ENCODE measurements at places on chromosomes 4 and X. TPM values are rescaled to one million over a fixed set of nuclear protein-coding genes. Genes with fewer than 3 reads are reported as not detected.

ARL13A gene
- not detected for total RNA-seq

GRCh38 chr4:37978248-37978924, 18.2 kb downstream of the PTTG2 start:
- peak; percentile 66 for DNase-seq

DNA sequence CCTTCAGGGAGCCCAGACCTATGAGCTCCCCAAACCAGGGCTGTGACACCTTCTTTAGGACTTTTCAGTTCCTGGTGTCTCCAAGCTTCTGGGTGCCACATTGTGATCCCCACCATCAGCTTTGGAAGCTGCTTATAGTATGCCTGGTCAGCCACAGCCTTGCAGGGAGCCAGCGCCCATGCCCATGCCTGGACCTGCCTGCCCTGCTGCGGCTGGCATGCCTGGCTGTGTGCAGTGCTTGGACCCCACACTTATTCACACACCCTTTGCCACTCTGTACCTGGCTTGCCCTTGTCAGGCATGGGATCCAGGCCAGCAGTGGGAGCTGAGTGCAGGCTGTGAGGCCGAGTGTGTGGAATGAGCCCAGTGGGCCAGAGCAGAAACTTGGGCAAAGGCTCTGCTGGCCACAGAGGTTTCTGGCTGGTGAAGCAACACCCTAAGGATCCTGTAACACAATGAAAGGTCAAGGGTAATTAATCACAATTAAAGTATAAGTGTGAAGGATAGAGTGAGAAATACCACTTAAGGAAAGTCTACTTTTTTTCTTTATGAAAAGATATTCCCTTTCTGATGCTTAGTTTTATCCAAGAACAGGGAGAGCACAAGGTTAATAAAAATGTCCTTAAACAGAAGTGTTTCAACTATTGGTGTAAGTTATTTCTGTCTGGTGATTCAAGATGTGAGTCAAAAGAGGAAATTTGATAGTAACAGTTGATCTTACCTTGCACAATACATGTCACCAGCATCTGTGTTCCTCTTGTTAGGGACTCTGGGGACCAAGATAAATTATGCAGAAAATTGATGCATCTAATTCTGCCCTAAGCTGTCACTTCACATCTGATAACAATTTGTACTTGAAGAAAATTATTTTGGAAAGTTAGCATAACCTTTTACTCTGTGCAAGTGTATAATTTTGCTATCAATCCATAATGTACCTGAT, 161.8 kb downstream of the FAM47A start:
- DNase-seq: no peak

DNA sequence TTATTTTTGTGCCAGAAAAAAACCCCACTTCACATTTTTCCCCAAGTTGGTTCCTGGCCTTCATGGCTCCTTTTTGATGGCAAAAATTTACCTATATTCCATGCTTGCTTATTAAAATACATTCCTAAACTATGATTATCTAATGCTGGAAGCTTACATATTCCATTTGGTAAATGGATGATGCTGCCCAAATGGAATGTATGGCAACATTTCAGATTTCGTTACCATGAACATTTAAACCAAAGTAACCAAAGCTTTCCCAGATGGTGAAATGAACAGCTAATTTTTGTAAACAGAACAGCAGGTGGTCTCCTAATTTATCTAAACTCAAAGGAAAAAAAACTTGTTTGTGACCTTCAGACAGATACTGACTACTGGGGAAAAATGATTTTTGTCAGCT, 110.8 kb upstream of the TEX13A start:
- no peak for DNase-seq

DNA sequence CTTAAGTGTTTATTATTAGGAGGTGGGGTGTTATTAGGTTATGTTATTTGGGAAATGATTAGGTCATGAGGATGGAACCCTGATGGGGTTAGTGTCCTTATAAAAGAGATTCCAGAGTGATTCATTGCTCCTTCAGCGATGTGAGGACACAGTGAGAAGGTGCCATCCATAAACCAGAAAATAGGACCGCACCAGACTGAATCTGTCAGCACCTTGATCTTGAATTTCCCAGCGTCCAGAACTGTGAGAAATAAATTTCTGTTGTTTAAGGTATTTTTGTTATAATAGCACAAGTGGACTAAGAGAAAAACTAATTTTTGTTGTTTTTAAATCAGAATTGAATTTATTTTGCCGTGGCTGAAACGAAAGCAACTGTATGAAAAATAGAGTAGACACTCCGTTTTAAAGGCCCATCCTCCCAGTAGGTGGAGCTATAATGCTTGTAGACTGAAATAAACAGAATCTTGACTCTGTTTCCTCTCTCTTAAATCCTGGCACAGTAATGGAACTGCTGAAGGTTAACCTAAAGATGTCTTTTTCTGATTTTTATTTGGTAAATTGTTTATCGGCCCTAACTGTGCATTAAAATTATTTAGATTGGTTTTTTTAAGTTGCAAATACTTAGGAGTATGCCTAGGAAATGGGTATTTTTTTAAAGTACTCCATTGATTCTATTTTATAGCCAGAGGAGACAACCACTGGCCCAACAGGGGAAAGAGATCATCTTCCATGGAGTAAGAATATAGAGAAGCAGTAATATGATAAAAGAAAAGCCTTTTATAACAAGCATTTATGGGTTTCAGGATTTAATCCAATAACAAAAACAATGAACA, 133.2 kb upstream of the ADAMTS3 start:
- DNase-seq: no peak

GRCh38 chr4:166078955-166079354, 205.9 kb downstream of the TLL1 start:
- DNase-seq: no peak

DNA sequence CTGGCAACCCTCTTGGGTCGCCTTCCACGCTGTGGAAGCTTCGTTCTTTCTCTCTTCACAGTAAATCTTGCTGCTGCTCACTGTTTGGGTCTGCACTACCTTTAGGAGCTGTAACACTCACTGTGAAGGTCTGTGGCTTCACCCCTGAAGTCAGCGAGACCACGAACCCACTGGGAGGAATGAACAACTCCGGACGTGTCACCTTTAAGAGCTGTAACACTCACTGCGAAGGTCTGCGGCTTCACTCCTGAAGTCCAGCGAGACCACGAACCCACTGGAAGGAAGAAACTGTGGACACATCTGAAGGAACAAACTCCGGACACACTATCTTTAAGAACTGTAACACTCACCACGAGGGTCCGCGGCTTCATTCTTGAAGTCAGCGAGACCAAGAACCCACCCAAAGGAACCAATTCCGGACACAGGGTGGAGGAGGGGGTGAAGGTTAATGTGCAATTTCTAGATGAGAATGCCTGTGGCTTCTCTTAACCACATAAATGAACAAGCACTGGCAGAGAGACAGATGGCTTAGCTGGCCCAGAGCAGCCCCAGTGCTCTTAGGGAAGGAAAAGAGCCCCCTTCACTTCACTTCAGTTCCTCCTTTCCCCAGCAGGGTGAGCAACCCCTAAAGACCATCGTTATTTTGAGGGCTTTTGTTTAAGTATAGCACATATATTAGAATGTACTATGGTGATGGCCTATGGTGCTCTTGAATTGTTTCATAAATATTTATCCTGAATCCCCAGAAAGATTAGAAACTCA, 73.0 kb downstream of the LUZP4 start:
- no peak for DNase-seq
